ENCODE measurements at places on chromosomes 11 and 22. TPM values are rescaled to one million over a fixed set of nuclear protein-coding genes. Genes with fewer than 3 reads are reported as not detected.

GRCh38 chr11:9075556-9075955 lies 15.8 kb downstream of the SCUBE2 start:
- no peaks in the 10 kb centered on the region for H3K36me3 ChIP-seq
- no peak overlapping the region for H3K27ac ChIP-seq
- no peak for DNase-seq
- no peak overlapping the region for H3K4me3 ChIP-seq

DNA sequence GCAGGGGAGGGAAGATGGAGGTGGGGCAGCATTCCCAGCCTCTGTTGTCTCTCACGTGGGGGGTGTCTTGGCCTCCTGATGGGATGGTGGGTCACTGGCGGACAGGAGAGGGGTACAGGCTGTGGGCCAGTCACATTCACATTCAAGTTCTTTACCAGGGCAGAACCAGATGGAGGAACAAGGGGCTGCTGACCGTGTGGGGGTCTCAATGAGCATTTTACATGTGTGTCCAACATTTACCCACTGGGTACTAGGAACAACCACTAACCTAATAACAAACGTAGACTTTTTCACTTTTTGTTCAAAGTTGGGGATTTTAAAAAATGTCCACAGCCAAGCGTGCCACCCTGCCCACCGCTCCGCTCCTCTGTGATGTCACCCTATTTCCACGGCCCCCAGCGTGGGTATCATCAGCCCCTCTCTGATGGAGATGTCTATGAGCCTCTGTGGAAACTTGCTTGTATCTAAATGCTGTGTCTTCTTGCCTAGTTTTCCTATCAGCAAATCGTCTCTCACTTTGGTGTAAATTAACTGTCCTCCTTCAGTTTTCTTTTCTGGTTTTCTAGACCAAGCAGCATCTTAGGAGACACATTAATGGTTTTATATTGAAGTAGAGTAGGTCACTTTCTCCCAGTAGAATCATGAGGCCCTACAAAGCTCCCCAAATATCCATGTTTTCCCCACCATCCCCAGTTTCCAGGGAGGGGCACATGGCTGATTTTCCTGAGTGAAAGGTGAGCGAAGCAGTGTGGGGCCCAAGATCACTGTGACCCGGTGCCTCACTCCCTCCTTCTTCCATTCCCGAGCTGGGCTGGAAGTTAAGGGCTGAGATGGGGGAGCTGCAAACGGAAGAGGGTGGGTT lies 936.7 kb downstream of the BRD1 start:
- no peaks in the 10 kb centered on the region for H3K36me3 ChIP-seq
- no peak overlapping the region for H3K27ac ChIP-seq
- H3K27me3 ChIP-seq, result no peaks in the 10 kb centered on the region
- H3K4me1 ChIP-seq, result no peaks in the 10 kb centered on the region
- no peak overlapping the region for H3K4me3 ChIP-seq

GRCh38 chr11:130051082-130051481 lies 18.6 kb upstream of the APLP2 start:
- no peaks in the 10 kb centered on the region for H3K36me3 ChIP-seq

DNA sequence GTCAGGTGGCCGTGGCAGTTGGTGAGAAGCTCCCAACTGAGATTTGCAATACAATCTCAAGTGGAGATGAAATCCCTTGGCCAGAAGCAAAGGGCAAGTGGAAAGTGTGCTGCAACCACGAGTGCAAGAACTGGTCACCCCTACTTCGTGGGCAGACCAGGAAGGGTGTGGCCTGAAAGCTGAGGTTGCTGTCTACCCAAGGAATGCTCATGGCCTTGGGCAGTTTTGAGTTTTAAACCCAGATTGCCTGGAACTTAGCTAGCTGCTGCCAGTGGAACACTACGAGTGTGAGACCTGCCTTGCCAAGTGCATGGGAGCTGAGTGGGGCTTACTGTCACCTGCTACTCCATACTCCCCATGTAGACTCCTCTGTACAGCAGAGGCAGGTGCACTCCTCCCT lies 113.3 kb upstream of the FAT3 start:
- no peaks in the 10 kb centered on the region for H3K36me3 ChIP-seq
- no peak overlapping the region for H3K27ac ChIP-seq
- no peak for DNase-seq
- no peaks in the 10 kb centered on the region for H3K4me1 ChIP-seq
- no peak overlapping the region for H3K4me3 ChIP-seq

GRCh38 chr11:9732453-9732852 lies 68.6 kb downstream of the SWAP70 start:
- no peak for DNase-seq
- H3K4me3 ChIP-seq, result no peak overlapping the region
- no peaks in the 10 kb centered on the region for H3K27me3 ChIP-seq
- no peak overlapping the region for H3K27ac ChIP-seq
- H3K4me1 ChIP-seq, result peaks cover under 1% of the 10 kb centered on the region
- peaks cover 67% of the 10 kb centered on the region for H3K36me3 ChIP-seq

- no peak for DNase-seq
- no peaks in the 10 kb centered on the region for H3K36me3 ChIP-seq
- no peak overlapping the region for H3K4me3 ChIP-seq
- no peak overlapping the region for H3K27ac ChIP-seq
- H3K27me3 ChIP-seq, result no peaks in the 10 kb centered on the region
- peaks cover 6% of the 10 kb centered on the region for H3K4me1 ChIP-seq
Measured at GRCh38 chr11:79101656-79102055, 339.2 kb downstream of the TENM4 start.

The SYT12 gene
- total RNA-seq, result not detected

GRCh38 chr11:39247570-39248137 lies 2211.8 kb downstream of the LRRC4C start:
- H3K4me1 ChIP-seq, result no peaks in the 10 kb centered on the region
- H3K4me3 ChIP-seq, result no peak overlapping the region
- H3K27me3 ChIP-seq, result no peaks in the 10 kb centered on the region

GRCh38 chr22:37420686-37421467 lies 6.4 kb downstream of the ELFN2 start:
- no peak overlapping the region for H3K27ac ChIP-seq
- H3K27me3 ChIP-seq, result peaks cover 47% of the 10 kb centered on the region
- peaks cover 12% of the 10 kb centered on the region for H3K4me1 ChIP-seq
- no peak for DNase-seq

DNA sequence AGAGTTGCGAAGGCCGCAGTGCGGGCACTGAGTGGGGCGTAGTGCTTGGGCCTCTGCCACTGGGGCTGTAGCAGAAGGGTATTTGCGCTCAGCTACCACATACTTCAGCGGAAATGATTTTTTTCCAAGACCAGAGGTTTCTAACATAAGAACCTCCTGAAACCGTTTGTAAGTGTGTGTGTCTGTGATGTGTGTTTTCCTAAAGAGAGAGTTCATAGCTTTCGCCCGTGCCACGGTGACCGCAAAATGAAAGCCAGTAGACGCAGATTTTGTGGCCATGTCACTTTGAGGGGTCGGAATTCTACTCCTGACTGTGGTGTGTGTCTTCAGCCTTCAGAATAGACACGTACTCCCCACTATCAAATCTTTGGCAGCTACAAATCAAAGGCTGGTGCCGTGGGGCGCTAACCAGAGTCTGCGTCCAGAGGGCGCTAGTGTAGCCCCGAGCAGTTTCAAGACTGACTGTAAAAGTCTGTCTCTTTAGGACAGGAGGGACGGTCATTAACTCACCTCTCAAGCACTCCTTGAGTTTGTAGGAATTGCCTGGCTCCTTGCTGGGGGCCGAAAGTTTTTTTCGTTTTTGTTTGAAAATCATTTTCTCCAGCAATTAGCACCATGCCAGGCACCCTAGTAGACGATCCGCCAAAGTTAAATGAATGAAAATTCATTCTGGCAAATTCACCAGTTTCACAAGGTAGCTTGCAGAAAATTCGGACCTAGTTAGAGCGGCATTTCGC lies 2.5 kb upstream of the CALCA start:
- H3K4me1 ChIP-seq, result peaks cover 31% of the 10 kb centered on the region
- peaks cover 83% of the 10 kb centered on the region for H3K27me3 ChIP-seq
- H3K4me3 ChIP-seq, result peak overlapping the region; percentile 11
- H3K27ac ChIP-seq, result no peak overlapping the region
- peak; percentile 68 for DNase-seq

DNA sequence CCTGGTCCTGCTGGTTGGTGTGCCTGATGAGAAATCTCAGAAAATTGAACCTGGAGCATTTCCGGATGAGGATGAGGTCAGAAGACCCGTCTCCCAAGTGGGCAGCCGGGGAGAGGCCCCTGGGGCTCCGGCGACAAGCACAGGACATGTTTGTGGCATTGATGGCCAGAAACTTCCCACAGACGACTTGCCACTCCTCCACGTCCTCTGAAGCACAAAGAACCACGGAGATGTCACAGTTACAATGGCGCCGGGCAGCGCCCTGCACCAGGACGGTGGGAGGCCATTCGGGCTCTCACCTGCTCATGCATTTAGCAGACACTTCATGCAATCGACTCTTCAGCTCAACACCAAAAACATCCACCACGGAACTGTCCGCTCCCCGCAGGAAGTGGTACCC lies 46.5 kb downstream of the CERK start:
- no peak for DNase-seq
- H3K27me3 ChIP-seq, result no peaks in the 10 kb centered on the region
- no peak overlapping the region for H3K27ac ChIP-seq
- H3K4me3 ChIP-seq, result no peak overlapping the region

GRCh38 chr11:9276571-9276970 lies 11.4 kb upstream of the DENND5A start:
- peaks cover 6% of the 10 kb centered on the region for H3K4me1 ChIP-seq
- no peak overlapping the region for H3K4me3 ChIP-seq

DNA sequence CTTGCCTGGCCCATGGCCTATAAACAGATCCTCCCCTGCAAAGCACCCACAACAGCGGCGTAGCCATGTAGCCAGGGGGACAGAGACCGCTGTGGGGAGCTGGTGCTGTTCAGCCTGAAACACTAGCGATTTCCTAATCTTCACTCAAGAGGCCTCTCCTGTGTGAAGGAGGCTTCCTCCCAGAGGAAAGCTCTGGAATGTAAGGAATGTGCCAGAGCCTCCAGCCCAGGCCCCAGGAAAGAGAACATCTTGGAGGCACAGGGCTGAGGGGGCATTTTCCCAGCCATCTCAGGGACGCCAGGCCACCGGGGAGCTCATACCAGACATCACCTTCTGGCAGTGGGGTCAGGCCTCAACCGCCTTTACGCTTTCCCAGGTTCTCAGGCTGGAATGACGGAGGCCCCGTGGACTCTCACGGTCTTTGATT lies 24.0 kb downstream of the MIAT start:
- H3K27ac ChIP-seq, result no peak overlapping the region
- peak; percentile 70 for DNase-seq
- peaks cover 13% of the 10 kb centered on the region for H3K4me1 ChIP-seq
- no peak overlapping the region for H3K4me3 ChIP-seq

- H3K36me3 ChIP-seq, result peaks cover 9% of the 10 kb centered on the region
- H3K4me3 ChIP-seq, result peak overlapping the region; percentile 2
- no peak overlapping the region for H3K27ac ChIP-seq
Measured at GRCh38 chr11:63866211-63866610, 27.3 kb downstream of the MARK2 start.

The TOMT gene
- not detected for total RNA-seq

DNA sequence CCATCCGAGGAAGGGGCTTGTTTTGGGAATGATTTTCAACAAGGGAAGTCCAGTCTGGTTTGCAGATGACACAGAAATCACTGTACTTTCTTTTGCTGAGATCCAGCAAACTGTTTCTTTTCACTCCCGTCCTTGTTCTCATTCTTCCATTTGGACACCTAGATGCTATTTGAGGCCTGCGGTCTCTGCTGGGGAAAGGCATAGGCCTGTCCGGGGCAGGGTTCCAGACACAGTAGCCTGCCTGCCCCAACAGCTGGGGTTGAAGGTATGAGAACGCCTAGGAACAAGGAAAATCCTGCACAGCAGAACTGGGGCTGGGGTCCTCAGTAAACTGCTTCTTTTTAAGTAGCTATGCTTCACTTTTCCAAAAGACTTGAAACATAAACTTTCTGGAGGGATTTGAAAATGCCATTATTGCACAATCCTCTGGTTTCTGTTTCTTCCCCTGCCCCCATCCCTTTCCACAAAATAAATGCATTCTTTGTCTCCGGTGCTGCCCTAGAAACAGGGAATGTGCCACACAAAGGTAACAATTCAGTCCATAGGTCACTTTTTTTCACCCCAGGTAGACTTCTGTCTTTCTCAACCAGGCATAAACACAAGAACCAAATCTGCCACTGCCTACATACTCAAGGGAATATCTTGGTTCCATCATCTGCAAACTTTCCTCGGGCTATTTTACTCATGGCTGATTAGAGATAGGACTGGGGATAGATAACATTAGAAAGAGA lies 174.8 kb upstream of the MTMR2 start:
- H3K4me3 ChIP-seq, result no peak overlapping the region
- H3K36me3 ChIP-seq, result no peaks in the 10 kb centered on the region
- no peak overlapping the region for H3K27ac ChIP-seq
- no peak for DNase-seq
- H3K4me1 ChIP-seq, result peaks cover 25% of the 10 kb centered on the region

- no peaks in the 10 kb centered on the region for H3K27me3 ChIP-seq
- H3K27ac ChIP-seq, result no peak overlapping the region
- no peaks in the 10 kb centered on the region for H3K36me3 ChIP-seq
- no peak overlapping the region for H3K4me3 ChIP-seq
Measured at GRCh38 chr11:109604481-109605400, 182.8 kb downstream of the C11orf87 start.

The C1QTNF4 gene
- 0.55 TPM for total RNA-seq

GRCh38 chr22:31652911-31653684 lies 8.9 kb downstream of the PISD start:
- H3K27ac ChIP-seq, result no peak overlapping the region
- peaks cover 16% of the 10 kb centered on the region for H3K36me3 ChIP-seq
- H3K27me3 ChIP-seq, result no peaks in the 10 kb centered on the region
- peaks cover 3% of the 10 kb centered on the region for H3K4me1 ChIP-seq
- no peak for DNase-seq

- no peaks in the 10 kb centered on the region for H3K4me1 ChIP-seq
- H3K36me3 ChIP-seq, result no peaks in the 10 kb centered on the region
- H3K4me3 ChIP-seq, result no peak overlapping the region
Measured at GRCh38 chr11:100031973-100032372, 655.1 kb upstream of the ARHGAP42 start.

The SSTR3 gene
- not detected for total RNA-seq
